ENCODE measurements at places on chromosomes 7 and 10.

- DNase-seq: no peak
Observed at GRCh38 chr10:14736600-14737081, 38.1 kb downstream of the FAM107B start.

- no peak for DNase-seq
Observed at GRCh38 chr10:2547606-2548005, 519.7 kb upstream of the PFKP start.

DNA sequence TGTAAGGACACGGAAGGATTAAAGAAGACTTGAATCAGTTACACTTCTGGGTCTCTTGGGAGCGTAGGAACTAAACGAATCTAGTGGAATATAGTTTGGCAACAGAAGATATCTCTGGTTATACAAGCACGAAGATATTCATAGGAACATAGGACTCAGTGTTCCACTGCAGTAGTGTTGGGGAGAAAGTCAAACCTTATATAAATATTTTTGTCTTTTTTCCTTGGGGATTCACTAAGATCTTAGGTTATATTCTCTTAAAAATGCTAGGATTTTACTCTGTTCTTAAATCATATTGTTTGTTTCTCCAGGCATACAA lies 21.4 kb downstream of the PRKAR2B start:
- DNase-seq: no peak

GRCh38 chr10:5625992-5626777 lies 40.2 kb downstream of the ASB13 start:
- DNase-seq: no peak

DNA sequence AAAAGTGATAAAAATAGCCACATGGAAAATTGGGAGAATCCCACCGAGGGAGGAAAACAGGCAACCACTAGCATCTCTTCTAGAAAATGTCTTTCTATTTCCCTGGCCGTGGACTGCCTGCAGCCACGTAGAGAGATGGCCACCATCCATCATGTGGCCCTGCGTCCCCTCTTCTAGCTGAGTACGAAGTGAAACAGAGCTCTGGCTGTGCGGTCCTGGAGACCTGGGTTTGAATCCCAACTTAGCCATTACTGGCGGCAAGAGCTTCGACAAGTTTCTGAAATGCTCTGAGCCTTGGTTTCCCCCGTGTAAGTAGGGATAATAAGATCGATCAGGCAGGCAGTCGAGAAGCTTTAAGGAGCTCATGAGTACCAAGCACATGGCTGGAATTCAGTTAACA lies 32.9 kb downstream of the ZCCHC24 start:
- no peak for DNase-seq

DNA sequence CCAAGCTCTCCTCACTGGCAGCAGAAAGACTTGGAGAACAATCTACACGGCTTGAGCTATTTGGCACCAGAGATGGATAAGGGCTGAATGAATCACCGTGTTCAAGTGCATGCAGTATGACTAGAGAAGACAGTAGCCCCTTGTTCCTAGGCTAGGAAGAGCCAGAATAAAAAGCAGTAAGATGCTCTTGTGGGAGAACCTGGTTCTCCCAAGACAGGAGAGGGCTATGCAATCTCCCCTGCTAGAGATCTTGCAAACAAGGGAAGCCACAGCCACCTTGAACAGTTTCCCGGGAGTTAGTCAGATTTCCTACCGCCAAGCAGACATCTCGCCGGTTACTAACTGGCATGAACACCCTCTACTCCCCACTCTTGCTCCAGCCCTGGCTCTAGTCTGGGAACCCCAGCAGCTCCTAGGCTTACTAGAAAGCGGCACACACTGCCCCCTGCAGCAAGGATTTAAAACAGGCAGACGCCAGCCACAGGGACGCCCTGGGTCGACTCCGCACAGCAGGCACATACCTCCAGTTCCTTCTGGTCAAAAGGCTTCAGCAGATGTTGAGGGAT lies 107.3 kb downstream of the SMURF1 start:
- DNase-seq: no peak

DNA sequence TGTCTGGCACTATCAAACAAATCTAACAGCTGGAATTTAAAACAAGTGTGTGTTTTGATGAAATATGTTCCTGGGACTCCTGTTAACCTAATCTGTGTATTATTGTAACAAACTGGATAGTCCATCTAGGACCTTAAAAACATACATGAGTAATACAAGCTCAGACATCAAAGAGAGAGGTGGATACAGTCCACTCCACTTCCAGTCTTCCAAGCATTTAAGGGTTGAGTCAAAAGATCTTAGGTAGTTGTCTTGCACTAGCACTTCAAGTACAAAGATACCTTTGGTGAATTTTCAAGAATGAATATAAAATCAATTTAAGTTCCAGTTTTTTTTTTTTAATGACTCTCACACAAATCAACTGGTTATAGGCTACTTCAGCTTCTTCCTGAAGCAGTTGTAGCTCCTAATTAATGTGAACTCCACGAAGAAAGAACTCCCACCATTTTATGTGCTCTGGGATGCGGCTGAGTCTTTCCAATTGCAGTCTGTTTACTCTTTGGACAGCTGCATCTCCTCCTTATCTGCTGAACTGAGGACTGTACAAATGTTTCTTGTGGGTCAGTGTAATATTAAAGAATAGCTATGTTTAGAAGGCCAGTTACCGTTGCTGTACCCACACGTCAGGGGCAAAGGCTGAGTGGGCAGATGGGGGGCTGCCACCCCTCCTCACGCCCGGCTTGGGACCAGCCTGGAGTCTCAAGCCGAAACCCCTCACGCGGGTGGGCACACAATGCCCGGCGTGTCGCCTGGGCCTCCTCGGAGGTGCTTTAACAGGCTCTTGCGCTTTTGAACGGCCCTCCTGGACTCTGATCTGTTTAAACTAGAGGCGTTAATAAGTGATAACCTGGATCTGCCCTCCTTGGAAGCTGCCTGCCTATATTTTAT lies 2.9 kb upstream of the IGF2BP3 start:
- DNase-seq: no peak

Data from suppressor macrophage treated with lipopolysaccharide for 1 hour (primary cell).